Brain (organoid and tissue), 16 donors: ENCODE measurements at places on chromosomes 1 and 21.

- DNase-seq = no peak
Measured at GRCh38 chr1:15965228-15965767, 10.6 kb downstream of the ZBTB17 start.

DNA sequence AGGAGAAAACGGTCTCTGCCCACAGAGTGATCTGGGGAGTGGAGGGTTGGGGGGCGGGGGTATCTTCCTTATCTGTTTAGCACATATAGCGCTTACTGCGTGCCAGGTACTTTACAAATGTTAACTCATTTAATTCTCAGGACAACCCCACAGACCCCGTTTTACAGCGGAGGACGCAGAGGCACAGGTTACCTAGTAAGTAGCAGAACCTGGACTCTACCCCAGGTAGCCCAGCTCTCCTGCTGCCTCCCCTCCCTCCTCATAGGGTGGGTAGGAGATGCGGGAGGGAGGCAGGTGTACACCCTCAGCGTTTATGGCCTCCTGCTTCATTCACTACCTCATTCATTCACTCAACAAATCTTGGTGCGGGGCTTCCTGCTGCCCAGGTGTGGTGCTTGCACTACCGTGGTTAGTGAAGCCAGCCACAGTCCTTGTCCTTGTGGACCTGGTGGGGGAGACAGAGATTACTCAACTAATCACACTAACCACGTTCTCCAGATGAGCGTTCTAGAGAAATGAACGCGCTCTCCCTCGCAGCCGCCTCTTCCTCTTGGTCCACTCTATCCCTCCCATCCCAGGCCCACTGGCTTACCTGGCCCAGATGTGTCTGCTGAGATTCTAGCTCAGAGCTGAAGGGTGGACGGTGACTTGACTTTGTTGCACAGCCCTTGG lies 102.0 kb downstream of the IER5 start:
- peak; percentile 77 for DNase-seq

GRCh38 chr1:203379825-203380224 lies 28.9 kb upstream of the FMOD start:
- no peak for DNase-seq

GRCh38 chr1:174939775-174940545 lies 59.8 kb upstream of the CACYBP start:
- DNase-seq = peak; percentile 13

- peak; percentile 56 for DNase-seq
Measured at GRCh38 chr21:42845296-42845965, 33.9 kb downstream of the WDR4 start.

- DNase-seq = no peak
Measured at GRCh38 chr1:226019572-226019971, 20.4 kb upstream of the SDE2 start.

- no peak for DNase-seq
Measured at GRCh38 chr1:183038913-183039312, 15.7 kb downstream of the LAMC1 start.

DNA sequence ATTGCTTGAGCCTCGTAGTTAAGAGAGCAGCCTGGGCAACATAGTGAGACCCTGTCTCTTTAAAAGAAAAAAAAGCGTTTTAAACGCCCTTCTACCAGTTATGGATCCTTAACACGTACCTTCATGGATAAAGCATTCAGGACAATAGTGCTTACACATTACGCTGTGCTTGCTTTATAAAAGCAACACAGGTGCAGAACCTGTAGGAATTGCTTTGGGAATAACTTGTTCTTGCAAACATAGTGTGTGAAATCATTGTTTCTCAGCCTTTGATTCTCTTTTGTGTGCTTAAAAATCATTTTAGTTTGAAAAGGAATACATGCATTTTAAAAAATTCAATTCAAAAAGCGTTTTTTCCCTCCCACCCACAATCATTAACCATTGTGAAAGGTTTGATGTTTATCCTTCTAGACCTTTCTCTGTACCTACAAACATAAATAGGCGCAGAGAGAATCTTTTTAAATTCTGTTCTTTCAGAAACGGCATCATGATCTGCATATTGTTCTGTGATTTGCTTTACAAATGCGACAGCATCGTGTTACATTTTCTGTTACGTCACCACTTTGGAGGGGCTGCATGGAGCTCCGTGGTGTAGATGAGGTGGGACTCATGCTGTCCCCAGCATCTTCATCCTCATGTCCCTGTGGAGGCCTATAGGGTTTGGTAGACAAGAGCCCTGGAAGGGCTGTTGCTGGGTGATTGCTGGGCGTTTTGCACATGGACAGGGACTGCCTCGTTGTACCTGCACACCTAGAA lies 54.6 kb downstream of the SPSB1 start:
- peak; percentile 66 for DNase-seq

GRCh38 chr1:35180776-35181374 lies 12.1 kb downstream of the SFPQ start:
- no peak for DNase-seq

GRCh38 chr1:183103147-183103546 lies 79.9 kb downstream of the LAMC1 start:
- DNase-seq = no peak
